ENCODE measurements at places on chromosomes 11 and 22.

DNA sequence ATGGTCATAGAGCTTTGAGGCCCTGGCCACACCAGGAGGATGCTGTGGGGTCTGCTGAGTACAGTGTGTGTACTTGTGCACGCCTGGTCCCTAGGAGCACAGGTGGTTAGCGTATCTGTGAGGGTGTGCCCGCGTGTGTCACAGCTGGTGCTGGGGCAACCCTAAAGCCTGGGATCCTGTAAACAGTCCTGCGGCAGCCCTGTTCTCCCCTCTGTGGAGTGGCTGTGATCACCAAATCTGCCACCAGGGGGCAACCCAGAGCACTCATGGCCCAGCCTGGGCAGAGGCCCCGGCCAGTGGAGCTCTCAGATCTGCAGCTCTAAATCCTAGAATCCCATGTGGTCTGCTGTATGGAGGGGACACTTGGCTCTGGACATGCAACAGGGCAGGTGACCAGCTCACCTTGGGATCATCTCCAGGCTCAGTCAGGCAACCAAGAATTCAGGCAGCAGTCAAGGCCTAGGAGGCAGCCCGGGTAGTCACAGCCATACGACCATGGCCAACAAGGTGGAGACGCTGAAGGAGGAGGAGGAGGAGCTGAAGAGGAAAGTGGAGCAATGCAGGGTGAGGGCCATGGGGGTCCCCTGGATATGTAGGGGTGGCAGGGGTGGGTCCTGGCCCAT lies 3.9 kb downstream of the SH3BP1 start:
- DNase-seq, result peak; percentile 78

GRCh38 chr11:115075356-115075755 lies 397.0 kb downstream of the NXPE2 start:
- no peak for DNase-seq

DNA sequence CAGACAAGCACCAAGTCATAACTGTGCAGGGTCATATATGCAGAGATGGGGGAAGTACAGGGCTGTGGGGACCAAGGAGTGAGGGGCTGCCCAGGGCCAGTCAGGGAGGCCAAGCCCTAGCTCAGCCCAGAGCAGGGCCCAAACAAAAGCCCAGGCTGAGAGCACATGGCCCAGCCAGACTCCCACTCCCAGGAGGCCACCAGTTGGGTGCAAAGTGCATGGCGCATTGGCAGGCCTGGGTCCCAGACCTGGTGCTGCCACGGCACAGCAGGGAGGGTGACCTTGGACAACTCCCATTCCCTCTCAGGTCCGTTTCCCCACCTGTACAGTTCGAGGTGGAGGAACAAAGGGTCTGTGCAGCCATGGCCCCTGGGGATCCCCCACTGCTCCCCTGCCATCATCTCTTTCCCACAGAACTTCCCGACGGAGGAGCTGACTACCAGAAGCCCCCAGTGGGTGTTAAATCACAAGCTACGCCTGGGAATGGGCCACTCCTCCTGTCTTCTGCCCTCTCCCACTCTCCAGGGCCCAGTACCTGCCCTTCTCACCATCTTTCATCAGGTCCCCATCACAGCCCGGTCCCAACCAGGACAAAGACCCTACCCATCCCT lies 608 bp downstream of the NIPSNAP1 start:
- DNase-seq, result no peak

- DNase-seq, result no peak
Measured at GRCh38 chr11:122861631-122862030, 20.9 kb upstream of the JHY start.

DNA sequence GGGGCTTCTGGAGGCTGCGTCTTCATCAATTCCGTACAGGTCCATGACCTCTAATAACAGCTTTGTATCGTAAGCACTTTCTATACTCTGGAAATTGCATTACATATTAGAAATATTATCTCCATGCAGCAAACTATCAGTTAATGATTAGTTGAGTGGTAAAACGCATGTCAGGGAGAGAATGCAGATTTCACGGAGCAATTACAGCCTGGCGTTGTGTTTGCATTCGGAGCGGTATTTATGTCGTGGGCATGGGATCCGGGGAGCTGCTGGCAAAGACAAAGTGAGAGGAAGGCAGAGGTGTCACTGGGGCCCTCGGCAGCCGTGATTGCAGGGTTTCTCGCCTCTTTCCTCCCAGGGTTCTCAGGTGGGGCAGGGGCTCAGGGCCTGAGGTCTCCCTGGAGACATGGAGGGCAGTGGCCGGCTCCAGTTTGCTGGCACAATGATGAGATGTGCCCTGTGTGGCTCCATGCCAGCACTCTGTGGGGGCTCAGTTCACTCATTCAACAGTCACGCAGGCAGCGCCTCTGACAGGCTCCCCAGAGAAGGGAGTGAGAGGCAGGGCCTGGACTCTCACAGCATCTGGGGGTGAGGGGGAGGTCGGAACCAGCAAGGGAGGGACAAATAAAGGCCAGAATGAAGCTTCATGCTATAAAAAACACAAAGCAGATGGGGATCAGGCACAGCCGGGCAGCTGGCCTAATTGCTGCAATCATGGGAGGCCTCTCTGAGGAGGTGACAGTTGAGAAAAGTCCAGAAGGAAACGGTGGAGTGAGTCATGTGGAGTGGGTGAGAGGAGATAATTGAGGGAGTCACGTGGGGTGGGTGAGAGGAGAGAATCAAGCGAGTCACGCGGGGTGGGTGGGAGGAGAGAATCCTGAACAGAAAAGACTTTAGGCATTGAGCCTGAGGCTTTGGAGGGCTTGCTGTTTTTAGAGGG lies 1002.7 kb downstream of the BRD1 start:
- no peak for DNase-seq

DNA sequence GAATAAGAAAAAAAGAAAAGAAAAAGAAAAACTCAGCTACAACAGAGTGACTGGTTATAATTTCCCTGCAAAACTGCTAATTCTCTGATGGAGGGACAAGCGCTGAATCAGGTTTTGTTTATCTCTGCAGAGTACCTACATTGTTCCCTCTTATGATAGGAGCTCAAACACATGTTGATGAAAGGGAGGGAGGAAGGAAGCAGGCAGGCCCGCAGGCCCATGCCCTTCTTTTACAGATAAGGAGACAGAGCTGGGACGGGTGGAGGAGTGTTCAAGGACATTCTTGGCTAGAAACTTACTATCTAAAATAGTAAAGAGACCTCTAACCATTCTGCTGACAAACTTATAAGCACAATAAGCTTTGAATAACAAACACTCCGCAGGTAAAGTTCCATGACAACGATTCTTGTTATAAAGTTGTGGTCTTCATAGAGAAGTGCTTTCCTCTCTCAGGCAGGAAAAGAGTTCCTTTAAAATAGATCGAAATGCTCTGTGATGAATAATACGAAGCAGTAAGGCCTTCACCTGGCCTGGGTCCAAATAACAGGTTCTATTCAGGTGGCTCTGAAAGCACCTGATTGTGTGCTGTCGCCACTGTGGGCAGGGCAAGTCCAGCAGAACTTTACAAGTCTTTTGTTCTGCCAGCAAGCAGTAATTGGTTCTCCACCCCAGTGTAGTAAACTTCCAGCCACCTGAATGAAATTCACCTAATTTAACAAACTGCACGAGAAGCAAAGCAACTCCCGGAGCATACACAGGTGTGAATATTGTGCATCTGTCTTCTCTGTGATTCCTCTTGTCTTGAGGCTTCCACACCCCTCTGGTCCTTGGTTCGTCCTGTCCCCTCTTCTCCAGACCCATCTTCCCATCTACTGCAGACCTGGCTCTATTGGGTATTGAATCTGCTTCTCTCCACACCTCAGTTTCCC lies 15.3 kb upstream of the MICAL2 start:
- DNase-seq, result no peak

- DNase-seq, result no peak
Measured at GRCh38 chr11:115222863-115223530, 281.2 kb downstream of the CADM1 start.

DNA sequence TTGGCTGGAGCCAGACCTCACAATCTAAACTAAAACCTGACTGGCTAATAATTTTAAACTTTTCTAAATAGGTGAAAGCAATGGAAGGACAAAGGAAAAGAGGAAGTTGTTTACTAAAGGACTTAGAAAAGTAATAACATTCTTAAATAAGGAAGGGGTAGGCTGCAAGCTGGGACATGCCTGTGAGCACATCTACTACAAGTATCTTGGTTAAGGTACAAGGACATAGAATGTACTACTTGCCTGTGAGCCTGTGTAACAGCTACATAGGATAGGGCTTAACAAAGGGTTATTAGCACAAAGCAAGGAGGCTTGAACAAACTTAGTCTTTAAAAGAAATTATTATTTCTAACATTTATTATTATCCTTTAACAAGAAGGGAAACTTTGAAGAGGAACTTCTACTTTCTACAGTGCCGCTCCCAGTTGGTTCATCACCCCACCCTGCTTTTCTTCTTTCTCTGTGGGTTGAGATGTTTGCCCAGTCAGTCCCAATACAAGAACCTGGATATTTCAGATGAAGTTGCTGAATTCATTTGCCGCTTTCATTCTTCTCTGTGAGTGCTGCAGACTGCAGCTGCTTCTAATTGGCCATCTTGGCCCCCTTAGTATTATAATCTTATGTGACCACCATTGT lies 87.5 kb downstream of the PRMT3 start:
- DNase-seq, result no peak

DNA sequence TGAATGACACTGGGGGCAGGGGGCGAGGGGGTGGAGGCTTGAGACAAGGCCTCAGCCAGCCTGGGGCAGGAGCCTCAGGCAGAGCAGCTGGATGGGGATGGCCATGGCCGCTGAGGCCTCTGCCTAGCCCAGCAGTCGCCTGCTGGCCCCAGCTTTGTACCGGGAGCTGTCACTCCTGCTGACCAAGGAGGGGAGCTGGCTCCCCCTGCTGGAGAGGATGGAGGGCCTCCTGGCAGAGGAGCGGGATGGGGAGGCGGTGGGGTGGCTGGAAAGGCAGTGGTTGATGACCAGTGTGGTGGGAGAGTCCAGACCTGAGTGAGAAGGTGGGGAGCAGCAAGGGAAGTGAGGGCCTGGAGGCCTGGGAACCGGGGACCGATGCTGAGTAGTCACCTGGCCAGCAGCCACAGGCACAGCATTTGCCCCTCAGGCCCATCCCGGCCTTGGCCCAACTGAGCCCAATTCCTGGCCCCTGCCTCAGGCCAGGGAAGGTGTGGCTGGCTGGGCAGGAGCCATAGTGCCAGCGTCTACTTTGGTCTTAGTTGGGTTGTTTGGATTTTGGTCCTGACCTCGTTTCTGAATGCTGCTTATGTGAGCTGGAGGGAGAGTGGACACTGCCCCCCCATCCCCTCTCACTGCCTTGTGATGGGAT lies 6.0 kb upstream of the SUSD2 start:
- DNase-seq, result peak; percentile 43

DNA sequence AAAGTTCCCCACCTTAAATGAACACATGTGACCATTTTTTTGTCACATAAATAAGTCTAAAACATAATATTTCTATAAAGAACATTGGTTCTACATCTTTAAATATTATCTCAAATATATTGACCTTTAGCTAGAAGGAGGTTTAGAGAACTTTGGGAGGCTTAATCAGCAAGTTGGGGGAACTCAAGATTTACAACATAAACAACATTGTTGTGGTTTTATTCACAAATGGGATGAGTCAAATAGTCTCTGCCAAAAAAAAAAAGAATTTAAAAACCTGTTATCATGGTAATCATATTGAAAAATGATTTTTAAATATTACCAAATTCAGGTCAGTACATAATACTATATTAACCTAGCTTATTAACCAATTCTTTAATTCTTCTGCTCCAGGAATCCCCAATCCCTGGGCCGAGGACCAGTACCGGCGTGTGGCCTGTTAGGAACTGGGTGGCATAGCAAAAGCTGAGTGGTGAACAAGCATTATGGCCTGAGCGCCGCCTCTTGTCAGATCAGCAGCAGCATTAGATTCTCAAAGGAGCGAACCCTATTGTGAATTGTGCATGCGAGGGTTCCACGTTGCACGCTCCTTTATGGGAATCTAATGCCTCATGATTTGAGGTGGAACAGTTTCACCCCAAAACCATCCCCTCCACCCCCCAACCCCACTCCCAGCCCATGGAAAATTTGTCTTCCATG lies 98.2 kb downstream of the RDX start:
- no peak for DNase-seq

DNA sequence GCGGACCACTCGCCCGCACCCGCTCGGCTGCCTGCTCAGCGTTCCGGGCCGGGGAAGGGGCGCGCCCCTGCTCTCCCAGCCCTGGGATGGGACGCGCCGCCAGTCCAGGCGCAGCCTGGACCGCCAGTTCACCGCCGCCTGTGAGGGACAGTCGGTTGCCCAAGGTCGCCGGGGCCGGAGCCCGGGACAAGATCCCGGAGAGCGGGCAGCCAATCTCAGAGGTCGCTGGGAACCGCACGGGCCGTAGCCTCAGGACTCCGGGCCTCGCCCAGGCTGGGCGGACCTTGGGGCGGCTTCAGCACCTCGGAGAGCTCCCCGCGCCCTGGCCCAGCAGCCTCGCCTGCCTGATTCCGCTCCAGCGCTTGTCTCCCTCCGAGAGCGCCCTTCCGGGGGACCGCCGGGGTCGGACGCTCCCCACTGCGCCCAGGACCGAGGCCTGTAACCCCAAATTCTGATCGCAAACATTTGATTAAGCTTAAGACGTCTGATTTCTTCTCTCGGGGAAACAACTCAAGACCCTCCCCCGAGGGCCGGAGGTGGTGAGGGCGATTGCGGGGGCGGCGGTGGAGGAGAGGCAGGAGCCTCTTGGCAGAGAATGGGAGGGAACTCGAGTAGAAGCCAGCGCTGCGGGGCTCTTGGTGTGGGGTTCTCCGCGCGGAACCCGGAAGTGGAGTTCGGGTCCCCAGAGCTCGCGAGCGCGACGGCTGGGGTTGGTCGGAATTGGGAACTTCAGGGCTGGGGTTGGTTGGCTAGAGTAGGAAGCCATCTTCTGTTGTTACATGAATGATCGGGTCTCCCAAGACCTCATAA lies 1.1 kb upstream of the CHRM4 start:
- DNase-seq, result peak; percentile 64

DNA sequence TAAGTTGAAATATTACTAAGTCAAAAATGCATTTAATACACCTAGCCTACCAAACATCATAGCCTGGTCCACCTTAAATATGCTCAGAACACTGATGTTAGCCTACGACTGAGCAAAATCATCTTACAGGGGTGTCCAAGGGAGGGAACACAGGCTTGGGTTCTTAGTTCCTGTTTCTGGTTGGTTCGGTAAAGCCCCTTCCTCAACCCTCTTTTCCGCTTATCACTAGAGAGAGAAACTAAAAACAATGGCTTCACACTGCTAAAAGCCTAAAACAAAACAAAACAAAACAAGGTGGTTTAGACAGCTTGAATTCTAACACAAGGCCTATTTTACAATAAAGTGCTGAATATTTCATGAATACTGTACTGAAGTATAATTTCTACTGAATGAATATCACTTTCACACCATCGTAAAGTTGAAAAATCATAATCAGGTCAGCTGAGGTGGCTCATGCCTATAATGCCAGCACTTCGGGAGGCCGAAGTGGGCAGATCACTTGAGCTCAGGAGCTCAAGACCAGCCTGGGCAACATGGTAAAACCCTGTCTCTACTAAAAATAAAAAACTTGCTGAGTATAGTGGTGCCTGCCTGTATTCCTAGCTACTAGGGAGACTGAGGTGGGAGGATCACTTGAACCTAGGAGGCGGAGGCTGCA lies 118.0 kb downstream of the SIK3 start:
- DNase-seq, result no peak
